Naive thymus-derived CD8-positive, alpha-beta T cell (primary cell): ENCODE measurements at places on chromosomes 16 and 17.

DNA sequence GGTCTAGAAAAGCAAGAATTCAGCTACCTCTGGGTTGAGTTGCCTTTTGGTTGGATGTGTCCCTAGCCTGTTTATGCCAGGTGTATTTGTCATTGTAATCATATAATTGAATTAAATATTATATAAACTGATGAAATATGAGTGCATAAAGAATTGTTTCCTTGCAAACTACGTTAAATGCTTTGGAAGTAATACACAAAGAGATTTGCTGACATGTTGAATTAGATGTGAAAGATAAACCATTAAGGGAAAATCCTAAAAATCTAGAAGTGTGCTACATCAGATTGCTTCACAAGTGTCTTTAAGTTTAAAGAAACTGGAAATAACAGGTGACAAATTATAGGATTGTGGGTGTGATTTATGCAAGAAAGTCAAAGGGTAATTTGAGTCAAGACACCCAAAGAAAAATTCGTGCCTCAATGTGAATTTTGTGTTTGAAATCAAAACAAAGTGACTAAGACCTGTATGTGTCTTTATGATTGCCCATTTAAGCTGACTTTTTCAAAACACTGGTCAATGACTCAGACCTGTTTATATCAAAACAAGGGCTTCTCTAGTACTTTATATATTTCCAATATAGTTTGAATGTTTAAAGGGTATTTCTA is 5.1 kb upstream of the PYY start:
- DNase-seq, result no peak

- DNase-seq, result no peak
These were observed 6.4 kb downstream of the FBRS start for GRCh38 chr16:30664616-30665109.

DNA sequence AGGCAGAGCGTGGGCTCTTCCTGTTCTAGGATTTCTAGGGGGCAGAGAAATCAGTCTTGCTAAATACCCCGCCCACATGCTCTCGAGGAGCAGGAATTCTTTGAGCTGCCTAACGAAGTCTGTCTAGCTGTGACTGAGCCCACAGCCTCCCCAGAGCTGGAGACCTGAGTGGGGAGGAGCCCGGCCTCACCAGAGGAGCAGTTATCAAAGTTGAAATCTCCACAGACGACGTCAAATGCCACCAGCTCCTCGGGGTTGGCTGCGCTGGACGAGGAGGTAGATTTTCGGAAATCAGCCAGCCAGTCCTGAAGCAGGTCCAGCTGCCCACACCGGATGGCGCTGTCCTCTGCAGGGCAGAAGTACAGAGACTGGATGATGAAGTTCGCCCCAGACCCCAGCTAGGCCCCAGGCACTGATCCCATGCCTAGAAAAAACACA is 53.8 kb downstream of the PRMT7 start:
- no peak for DNase-seq

GRCh38 chr17:50469671-50470305 is 1.1 kb upstream of the CHAD start:
- DNase-seq, result no peak
